CD4-positive, alpha-beta T cell (primary cell): ENCODE measurements at places on chromosomes 12 and 14.

DNA sequence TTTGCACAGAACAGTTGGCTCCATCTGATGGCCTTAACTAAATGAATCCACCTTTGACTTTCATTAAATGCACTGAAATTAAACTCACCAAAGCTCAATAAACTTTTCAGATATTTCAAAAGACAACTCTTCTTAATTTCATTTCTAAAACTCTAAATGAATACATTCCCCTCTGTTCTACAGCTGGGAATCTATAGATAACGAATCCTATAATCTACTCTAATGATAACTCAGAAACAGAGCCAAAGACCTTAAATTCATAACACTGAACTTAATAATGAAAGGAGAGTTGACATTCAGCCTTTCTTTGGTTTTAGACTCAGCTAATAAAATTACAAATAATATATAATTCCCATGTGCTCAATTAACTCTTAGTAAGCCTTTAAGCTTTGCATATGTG, 150.5 kb downstream of the KCNH5 start:
- DNase-seq: no peak

GRCh38 chr12:14313379-14314138, 51.9 kb upstream of the ATF7IP start:
- no peak for DNase-seq

DNA sequence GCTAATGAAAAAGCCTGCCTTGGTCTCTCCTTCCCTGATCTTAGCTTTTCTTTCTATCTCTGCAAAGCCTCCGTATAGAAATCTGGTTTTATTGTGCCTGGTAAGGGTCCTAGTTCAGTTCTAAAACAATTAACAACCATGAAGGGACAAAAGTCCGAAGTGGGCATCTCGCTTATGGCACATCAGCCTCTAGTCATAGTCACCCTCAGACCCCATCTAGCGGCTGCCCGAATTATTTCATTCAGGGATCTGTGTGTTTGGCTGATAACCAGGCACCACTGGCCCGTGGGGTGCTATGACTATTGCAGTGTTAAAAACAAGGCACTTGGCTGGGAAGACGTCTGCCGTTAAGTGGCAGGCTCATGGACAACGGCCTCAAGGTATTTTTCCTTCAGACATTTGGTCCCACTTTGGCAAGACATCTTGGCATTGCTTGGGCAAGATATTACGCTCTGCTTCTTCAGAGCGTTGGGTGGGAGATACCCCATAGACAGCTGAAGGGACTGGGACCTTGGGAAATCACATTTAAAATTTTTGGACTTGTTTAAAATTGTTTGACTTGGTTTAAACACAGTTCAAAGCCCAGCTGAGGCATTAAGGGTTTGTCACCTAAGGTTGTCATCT, 87.1 kb downstream of the SINHCAF start:
- DNase-seq: peak; percentile 45

DNA sequence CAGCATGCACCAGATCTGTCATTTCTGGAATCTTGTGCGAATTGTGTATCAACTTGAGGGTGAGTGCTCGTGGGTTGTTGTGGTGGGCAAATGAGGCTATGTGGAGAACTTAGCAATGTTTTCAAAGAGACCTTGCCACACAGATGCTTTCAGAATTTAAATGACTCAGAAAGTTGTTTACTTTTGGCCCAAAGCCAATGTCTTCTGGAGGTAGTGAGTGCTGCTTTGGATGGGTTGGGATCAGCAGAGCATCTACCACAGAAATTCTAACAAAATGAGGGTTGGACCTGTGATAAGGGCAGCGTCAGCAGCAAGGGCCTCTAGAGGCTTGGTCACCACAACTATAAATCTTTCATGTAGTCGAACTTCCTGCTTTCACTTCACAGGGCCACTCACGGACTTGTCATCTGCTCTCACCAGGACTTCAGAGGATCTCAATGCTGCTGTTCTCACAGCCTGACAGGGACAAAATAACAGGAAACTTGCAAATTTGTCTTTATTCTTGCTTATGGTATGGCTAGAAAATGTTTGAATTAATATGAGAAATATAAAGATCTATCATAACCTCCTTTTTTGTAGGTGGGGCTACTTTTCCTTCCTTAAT, 111.4 kb downstream of the DACT1 start:
- no peak for DNase-seq

DNA sequence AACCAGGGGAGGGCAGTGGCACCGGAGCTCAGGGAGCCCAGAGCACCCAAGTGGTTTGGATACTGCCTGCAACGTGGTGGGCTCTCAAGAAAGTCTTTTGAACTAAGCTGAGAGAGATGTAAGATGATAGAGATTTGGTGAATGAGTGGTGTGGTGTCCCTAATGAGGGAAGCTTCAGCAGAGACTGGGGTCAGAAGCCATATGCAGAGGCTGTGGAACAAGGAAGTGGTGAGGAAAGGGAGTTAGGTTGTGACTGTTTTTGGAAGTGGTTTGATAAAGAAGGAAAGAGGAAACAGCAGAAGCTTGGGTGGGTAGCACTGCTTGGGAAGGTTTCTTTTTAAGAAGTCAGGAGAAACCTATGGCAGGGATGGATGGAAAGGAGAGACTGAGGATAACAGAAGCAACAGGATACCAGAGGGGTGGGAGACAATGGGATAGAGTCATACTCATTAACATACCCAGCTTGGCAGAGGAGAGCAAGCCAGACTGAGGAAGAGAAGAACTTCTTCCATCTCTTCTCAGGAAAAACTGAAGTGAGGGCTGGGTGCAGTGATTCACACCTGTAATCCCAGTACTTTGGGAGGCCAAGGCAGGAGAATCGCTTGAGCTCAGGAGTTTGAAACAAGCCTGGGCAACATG, 24.1 kb downstream of the SLC4A8 start:
- DNase-seq: no peak

DNA sequence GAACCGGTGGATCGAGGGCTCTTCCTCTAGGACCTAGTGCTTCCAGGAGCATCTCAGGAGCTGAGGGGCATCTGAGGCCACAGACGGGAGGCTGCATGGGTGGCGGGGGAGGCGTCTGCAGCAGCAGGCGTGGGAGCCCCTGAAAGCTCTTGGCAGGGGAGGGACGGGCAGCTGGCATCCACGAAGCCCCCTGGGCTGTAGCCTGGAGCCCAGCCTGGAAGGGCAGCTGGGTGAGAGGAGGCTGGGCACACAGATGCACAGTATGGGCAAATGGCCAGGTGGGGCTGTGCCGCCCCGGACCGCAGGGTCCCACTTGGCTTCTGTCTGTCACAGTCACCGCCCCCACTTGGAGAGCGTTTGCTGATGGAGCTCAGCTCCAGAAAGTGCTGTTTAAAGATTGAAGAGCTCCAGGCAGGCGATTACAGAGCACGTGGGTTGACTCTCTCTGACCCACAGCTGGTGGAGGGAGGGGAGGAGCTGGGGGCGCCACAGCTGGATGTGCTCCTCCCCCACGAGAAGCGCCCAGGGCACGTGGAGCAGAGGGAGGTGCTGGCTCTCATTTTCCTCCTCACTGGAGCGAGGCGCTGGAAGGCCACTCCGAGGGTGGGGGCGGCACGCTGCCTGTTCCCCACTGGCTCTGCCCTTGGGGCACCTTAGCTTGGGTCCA, 155.0 kb upstream of the C14orf180 start:
- DNase-seq: no peak

DNA sequence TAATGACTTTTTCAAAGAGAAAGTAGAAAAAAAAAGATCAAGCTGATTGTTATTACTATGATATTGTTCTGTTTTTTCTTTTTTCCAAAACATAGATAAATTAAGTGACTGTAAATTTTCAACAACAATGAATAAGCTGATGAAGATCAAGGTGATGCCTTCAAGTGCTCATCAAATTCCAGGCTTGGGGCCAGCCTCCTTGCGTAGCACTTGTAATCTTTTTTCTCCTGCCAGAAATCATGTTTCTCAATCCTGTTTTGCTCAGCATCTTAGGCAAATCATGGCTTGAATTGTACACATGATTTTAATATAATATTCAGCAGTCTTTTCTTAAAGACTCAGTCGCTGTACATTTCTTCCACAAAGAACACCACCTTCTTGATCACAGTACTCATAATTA, 333.2 kb downstream of the NPAS3 start:
- no peak for DNase-seq

DNA sequence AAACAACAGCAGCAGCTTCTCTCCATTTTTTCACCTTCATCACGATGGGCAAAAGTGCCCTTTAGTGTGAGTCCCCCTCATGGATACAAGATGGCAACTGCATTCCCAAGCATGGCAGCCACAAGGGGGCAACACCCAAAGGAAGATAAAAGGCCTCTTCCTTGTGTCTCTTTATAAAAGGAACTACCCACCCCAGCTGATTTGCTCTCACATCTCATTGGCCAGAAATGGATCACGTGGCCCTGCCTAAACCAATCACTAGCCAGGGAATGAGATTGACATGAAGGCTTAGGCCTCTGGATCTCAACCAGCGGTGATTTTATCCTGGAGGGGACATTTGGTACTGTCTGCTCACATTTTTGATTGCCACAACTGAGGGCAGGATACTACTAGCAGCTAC, 21.9 kb upstream of the IFT81 start:
- DNase-seq: peak; percentile 51

DNA sequence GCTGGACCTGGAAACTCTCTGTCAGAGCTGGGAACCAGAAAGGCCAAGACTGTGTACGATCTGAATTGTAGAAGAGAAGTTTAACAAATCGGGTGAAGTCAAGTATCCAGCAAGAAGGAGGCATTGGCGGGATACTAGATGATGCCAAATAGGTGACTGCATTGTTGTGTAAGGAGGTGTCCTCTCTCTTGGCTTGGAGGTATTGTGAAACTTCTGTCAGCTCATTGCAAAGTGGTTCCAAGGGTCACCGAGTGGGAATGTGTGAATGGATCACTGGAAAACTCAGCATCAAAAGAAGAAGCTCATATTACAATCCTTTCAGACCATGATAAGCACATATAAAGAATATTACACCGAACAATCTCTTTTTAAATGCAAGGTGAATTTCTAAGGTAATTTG, 11.7 kb downstream of the NAV3 start:
- no peak for DNase-seq

DNA sequence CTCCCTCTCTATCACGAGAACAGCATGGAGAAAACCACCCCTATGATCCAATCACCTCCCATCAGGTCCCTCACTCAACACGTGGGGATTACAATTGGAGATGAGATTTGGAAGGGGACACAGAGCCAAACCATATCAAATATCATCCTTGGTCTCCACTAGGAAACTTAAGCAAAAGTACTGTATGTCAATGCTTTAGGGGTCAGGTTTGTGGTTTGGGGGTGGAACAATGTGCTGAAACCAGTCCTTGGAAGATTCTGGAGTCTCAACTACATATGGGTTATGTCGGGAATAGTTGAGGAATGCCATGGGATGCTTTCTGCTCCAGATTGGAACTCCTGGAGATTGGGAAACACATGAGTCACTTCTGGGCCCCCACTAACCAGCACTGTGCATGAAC, 48.3 kb upstream of the CCDC63 start:
- no peak for DNase-seq

DNA sequence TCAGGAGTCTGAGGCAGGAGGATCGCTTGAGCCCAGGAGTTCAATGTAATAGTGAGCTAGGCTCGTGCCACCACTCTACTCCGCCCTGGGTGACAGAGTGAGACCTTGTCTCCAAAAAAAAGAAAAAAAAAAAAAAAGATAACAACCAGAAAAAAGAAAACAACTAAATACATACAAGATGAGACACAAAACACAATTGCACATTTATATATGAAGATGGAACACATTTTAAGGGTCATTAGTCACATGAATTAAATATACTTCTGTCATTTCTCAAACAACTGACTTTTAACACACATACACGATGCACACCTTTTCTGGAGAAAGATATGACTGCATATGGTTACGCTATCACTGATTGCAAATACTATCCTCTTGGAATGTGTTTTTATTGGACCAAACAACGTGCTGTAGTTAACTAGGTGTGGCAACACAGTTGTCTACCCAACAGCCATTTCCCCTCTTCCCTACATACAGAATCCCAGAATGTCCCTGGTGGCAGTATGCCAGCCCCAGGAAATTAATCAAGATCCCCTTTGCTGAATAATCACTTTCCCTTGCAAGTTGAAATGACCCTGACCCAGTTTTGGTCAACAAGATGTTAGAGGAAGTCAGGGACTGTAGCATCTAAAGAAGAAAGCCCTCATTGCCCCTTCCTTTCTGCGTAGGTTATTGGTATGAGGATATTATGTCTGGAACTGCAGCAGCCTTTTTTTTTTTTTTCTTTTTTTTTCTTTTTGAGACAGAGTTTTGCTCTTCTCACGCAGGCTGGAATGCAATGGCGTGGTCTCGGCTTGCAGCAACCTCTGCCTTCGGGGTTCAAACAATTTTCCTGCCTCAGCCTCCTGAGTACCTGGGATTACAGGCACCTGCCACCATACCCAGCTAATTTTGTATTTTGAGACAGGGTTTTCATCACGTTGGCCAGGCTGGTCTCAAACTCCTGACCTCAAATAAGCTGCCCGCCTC, 5.6 kb upstream of the MYL6B start:
- no peak for DNase-seq

GRCh38 chr12:115343601-115344000, 659.6 kb upstream of the TBX3 start:
- DNase-seq: no peak

GRCh38 chr12:3341594-3341993, 149.4 kb upstream of the PRMT8 start:
- DNase-seq: no peak

DNA sequence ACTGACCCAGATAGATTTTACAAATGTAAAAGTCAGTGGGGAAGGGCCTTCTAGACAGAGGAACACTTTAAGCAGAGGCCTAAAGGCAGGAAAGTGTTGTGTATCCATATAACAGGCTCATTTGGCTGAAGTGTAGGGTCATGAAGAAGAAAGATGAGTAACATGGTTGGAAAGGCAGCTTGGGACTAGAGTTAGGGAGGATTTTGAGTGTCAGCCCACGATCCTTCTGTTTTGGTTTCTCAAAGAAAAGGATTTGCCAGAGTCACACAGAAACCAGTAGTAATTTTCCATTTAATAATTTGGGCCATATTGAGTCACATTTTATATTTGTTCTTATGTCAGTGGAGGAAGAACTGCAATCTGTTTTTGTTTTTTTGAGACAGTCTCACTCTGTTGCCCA, 76.4 kb downstream of the ZC3H14 start:
- DNase-seq: no peak

DNA sequence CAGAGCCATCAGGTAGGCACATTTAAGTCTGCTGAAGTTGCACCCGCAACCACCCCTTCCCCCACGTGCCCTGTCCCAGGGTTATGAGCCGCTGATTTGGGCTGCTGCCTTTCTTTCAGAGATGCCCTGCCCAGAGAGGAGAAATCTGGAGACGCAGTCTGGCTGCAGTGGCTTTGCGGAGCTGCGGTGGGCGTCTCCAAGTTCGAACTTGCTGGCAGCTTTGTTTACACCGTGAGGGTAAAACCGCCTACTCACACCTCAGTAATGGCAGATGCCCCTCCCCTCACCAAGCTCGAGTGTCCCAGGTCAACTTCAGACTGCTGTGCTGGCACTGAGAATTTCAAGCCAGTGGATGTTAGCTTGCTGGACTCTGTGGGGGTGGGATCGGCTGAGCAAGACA, 14.7 kb downstream of the PTCSC3 start:
- DNase-seq: peak; percentile 3
